ENCODE measurements at places on chromosomes 12 and 14. TPM values are rescaled to one million over a fixed set of nuclear protein-coding genes. Genes with fewer than 3 reads are reported as not detected.
A peak's percentile ranks its signal among the peaks of the same experiment; 100 is the strongest.

GRCh38 chr14:64612021-64612380 is 62.2 kb downstream of the PPP1R36 start:
- DNase-seq = no peak

Gene NANOG
- total RNA-seq = 0.50 TPM

DNA sequence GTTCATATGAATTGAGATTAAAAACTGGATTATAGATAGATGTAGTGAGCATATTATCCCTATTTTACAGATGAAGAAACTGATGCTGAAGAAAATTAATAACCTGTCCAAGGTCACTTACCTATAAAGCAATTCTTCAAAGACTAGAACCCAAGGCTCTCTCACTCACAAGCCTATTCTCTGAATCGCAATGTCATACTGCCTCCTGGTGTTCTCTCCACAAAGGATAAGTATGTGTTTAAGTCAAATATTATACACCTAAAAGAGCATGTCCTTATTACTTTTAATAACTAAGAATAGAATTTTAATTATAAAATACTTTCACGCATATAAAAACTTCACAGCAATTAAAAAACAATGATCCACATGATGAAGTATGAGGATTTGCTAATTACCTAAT is 721.3 kb upstream of the USP15 start:
- DNase-seq = peak; percentile 38

DNA sequence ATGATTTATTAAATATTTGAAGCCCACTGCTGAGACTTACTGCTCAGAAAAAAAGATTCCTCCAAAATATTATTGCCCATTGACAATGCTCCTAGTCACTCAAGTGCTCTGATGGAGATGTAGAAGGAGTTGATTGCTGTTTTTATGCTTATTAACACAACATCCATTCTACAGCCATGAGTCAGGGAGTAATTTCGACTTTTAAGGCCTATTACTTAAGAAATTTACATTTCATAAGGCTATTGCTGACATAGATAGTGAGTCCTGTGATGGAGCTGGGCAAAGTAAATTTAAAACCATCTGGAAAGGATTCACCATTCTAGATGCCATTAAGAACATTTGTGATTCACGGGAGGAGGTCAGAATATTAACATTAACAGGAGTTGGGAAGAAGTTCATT is 5.2 kb downstream of the KCNJ8 start:
- no peak for DNase-seq

DNA sequence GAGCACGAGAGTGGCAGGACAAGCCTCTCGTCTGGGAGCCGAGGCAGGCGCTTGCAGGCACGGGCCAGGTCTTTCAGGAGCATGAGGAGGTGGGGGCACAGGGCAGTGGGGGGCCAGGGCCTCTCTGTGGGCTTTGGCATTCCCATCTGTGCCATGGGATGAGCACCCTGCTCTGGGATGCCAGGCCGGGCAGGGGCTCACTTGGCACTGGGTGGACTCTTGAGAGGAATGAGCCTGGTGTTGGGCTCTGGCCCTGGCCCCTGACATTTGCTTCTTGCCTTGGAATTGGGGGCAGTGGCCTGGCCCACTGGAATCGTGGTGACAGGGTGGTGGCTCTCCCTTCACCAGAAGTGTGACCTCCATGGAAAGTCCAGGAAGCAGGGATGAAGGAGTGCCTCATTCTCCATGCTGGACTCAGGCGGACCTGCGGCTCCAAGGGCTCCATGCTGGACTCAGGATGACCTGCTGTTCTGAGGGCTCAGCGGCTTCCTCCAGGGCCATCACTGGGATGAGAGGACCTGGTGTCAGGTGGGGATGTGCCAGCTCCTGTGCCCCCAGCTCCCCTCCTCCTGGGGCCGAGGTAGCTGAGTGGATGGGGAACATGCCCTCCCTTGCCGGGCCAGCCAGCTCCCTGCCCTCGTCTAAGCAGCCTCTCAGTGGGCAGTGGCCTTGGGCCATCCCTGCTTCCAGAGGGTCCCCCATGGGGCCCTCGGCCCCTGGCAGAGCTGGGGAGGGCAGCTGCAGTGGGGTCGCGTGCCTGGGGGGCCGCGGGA is 220.3 kb downstream of the KIF26A start:
- no peak for DNase-seq

Gene FGF6
- total RNA-seq = not detected

GRCh38 chr12:30026621-30027234 is 243.0 kb upstream of the TMTC1 start:
- peak; percentile 15 for DNase-seq

All from testis (tissue), 5 donors.